CD4-positive, alpha-beta memory T cell (primary cell): ENCODE measurements at places on chromosomes 4 and X. TPM values are rescaled to one million over a fixed set of nuclear protein-coding genes. Genes with fewer than 3 reads are reported as not detected.
A peak's percentile ranks its signal among the peaks of the same experiment; 100 is the strongest.

- DNase-seq, result no peak
Measured at GRCh38 chr4:62548108-62548524, 1348.0 kb downstream of the ADGRL3 start.

DNA sequence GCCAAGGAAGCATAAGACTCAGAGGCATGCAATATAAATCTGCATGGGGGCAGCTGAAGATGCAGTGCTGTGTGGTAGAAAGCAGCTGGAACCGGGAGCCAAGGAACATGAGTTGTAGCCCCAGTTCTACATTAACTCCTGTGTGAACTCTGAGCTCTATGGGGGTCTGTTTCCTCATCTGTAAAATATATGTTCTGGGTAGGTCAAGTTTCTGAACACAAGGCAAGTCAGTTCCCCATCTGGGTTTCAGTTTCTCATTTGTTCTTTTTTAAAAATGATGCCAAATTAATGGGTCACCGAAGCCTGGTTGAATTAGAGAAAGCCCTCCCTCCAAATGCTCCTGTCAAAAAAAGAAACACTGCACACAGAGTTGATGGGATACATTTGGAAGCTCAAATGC, 24.0 kb downstream of the UNC5C start:
- DNase-seq, result no peak

DNA sequence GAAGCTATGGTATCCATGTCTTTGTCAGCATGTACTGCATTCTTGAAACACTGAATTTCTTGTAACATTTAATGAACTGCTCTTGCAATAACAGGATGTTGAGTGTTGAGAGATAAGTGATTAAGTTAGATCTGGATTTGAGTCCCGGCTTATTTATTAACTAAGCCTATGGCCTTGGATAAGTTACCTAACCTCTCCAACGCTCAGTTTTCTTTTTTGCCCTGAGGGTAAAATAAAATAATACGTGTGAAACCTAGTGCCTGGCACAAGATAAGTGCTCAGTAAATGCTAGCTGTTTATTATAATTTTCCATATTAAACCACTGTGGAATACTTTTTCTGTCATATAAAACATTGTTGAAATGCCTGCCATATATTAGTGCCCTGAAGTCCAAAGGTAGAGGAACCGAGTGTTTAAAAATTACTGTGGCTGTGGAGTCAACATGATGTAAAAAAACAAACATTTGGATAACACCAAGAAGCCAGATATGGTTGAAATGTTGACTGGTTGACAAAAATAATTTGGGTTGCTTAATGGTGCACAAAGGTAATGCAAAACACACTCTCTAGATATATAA, 58.6 kb upstream of the ALB start:
- no peak for DNase-seq

DNA sequence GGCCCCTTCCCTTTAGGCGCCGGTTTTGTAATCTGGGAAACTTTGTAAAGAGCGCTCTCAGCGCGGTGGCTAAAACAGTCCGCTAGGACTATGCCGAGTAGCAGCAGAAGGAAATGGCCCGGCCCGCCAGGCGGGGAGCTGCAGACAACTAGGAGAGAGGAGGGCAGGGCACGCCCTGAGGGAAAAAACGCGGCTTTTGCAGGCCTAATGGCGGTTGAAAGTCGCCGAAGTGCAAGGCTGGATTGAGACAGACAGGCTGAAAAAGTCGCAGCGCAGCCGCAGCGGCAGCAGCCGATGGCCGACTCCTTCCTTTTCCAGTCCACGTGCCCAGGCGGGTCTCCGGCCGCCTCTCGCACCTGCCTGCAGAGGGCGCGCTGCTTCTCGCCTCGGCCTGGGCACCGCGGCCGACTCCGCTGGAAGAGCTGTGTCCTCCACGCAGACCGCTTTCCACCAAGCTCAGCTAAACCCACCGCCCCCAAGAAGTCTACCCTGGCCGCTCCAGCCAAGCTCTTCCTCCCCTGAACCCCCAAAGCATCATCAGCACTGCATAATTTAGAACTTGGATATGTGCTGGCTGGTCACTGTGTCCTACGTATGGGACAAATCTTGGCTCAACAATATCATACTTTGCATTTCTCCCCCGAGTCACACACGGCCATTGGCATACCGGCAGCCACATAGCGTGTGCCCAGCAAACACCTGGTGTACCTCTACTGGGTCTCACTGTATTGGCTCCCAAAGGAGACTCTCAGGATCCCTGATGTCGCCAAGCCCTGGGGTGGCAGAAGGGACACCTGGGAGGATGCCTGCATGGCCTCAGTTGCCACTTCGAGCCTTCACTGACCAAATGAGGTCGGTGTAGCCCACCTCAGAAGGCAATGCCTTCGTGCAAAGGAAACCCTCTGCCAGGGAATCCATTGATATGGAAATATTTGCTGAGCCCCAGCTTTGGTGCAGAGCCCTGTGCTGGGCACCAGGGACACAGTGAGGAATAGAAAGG, 14.5 kb downstream of the SLC25A5 start:
- peak; percentile 60 for DNase-seq

DNA sequence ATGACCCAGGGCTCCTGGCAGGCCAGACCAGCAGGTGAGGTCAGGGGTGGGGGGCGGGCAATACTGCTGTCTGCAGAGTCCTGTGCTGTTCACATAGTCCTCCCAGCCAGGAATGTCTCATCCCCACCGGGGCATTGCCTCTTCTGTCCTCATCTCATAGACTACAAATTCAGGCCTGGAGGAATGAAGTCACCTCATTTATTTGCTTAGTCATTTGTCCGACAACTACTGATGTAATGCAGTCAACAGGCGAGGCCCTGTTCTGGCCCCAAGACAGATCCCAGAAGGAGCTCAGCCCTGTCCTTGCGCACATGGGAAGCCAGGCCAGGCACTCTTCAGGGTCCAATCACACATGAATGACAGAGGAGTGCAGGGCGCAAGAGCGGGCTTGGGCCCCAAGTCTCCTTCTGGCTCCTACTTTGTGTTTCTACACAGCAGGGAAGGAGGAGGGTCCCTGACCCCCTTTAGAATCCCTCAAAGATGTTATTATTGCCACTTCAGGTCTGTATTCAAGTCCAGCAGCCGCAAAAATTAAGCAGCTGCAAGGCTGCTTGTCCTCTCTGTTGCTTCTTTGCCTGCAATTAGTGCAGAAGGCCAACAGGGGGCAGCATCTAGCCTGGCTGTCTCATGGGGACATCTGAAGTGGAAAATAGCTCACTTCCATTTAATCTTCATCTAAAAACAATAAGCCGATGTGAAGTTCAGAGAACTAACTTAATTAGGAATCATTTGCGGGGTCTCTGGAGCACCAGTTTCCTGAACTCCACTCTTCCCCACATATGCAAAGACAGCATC, 15.2 kb upstream of the HMX1 start:
- DNase-seq, result no peak

DNA sequence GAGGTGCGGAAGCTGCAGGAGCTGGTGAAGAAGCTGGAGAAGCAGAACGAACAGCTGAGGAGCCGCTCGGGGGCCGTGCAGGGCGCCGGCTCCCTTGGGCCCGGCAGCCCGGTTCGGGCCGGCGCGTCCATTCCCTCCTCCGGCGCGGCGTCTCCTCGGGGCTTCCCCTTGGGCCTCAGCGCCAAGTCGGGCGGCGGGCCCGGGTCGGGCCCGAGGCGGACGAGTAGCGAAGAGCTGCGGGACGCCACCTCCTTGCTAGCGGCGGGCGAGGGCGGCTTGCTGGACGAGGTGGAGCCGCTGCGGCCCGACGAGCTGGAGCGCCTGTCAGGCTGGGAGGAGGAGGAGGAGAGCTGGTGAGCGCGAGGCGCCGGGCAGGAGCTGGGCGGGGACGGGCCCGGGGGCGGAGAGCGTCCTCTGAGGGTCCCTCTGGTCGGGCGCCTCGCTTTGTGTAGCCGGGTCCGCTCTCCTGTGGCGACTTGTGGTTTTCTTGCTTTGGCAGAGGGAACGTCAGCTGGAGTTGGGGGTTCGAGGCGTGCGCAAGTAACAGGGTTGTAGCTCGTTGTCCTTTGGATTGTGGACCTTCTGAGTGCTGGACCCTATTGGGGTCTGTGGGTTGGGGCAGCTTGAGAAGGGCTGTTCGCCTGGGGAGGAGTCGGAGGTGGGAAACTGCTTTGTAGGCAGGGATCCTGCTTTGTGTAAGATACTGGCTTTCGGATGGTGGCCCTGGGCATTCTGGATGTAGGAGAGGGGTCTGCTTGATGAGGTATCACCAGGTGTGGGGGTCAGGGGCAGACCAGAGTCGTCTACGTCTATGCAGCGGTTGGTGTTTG, 662 bp downstream of the SLAIN2 start:
- DNase-seq, result peak; percentile 2

DNA sequence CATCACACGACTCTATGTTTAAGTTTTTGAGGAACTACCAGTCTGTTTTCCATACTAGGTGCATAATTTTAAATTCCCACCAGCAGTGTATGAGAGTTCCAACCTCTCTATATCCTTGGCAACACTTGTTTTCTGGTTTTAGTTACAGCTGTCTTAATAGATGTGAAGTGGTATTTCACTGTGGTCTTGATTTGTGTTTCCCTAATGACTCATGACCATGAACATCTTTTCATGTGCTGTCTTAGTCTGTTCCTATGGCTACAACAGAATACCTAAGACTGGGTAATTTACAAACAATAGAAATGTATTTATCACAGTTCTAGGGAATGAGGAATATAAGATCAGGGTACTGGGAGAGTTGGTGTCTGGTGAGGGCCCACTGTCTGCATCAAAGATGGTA, 51.5 kb upstream of the GPR78 start:
- no peak for DNase-seq

GRCh38 chrX:71586929-71587328, 8.7 kb downstream of the GCNA start:
- no peak for DNase-seq

- no peak for DNase-seq
Measured at GRCh38 chr4:138898282-138898681, 117.3 kb upstream of the NOCT start.

- no peak for DNase-seq
Measured at GRCh38 chrX:72043636-72044035, 88.1 kb downstream of the RTL5 start.

GRCh38 chr4:119152741-119153140, 17.1 kb downstream of the MYOZ2 start:
- no peak for DNase-seq

DNA sequence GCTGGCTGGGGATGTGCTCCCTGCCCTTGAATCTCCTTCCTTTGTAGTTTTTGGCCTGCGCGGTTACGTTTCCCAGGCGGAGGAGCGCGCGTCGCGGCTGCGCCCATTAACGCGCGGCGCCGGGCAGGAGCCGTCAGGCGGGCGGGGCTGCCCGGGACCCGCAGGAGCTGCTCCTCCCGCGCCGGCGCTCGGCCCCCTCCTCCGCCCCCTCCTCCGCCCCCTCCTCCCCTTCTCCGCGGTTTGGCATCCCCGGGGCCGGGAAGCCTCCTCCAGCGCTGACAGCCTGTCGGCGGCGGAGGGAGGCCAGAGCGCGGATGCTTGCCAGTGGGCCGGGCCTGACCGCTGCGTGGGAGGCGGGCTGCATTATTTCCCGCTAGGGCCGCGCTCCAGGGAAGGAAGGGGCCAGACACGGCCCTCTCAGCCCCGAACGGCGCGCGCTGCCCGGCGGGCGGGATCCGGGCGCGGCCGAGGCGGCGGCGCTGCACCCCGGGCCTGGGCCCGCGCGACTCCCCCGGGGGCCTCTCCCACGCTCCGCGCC, at the start of gene DCLK2:
Gene DCLK2, plus strand, starts transcription at position 405 of the 538 bp plus-strand sequence. CDS start 583 bp downstream, outside the sequence.
- DNase-seq, result no peak

DNA sequence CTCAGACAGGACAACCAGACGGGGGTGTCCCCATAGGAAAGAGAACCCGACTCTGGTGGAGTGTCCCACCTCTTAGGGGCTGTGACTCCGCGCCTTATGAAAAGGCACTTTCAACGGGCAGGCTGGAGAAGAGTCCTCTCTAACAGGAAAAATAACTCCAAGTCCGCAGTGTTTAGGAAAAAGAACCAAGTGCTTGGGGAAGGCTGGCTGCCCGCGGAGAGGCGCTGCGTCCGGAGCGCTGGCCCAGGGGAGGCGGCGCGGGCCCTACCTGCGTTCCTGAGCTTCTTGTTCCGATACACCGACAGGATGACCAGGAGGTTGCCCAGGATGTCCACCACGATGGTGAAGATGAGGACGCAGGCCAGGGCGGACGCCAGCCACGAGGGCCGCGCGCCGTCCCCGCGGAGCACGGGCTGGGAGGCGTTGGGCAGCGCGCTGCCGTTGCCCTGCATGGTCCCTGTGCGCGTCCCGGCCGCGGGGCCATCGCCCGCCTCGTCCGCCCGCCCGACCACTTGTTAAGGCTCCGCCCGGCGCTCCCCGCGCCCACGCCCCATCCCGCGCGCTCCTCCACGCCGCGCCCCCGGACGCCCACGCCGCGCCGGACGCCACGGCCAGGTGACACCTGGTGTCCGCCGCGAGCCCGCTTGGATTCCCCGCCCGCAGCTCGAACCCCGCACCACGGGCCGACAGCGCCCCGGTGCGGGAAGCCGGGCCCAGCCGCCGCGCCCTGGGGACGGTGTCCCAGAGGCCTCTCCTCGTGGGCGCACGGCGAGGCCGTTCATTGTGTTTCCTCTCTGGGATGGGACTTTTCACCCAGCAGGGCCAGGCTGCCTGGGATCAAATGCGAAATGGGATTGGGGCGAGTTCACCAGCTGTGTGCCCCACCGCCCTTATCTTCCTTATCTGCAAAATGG, at the start of gene MTNR1A:
Gene MTNR1A, minus strand, starts transcription at position 654 of the 914 bp plus-strand sequence. Its CDS starts 202 bp downstream, at position 452.
- DNase-seq, result no peak

DNA sequence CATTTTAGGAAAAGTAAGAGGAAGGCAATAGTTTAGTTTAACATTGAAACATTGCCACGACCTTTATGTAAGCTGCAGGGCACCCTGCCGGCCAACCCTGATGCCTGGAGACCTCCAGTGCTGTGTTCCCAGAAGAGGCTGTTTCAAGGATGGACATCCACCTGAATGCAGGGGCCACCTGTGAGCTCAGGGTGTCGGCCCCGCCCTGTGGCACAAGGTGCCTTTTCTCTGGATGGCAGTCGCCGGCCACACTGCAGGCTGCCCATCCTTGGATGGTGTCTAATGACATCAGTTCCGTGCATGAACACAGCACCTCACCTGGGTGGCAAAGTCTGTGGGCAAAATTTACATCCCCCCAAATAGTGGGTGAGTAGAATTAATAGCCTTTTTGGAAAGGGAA, 180.0 kb downstream of the AFAP1 start:
- DNase-seq, result no peak

GRCh38 chr4:70979445-70980008, 13.9 kb upstream of the DCK start:
- DNase-seq, result no peak

GRCh38 chr4:17866810-17867209, 56.0 kb downstream of the NCAPG start:
- no peak for DNase-seq

SYNPO2 gene
- 1.3 TPM for total RNA-seq

FMR1 gene
- 82.8 TPM for total RNA-seq

CXorf65 gene
- total RNA-seq, result 51.6 TPM

SPATA4 gene
- not detected for total RNA-seq

WDR17 gene
- 0.26 TPM for total RNA-seq

GTPBP6 gene
- total RNA-seq, result 79.3 TPM
